Skin of body (tissue), 3 donors: ENCODE measurements at places on chromosomes 16 and 17. TPM values are rescaled to one million over a fixed set of nuclear protein-coding genes. Genes with fewer than 3 reads are reported as not detected.

PABPN1L gene
- not detected for total RNA-seq

NPIPB13 gene
- total RNA-seq = 1.6 TPM

KRTAP9-4 gene
- 6.5 TPM for total RNA-seq

PIMREG gene
- total RNA-seq = 9.0 TPM

SLC5A10 gene
- 0.20 TPM for total RNA-seq

PLCG2 gene
- total RNA-seq = 12.9 TPM

KCNH4 gene
- total RNA-seq = not detected

CCL5 gene
- 1.4 TPM for total RNA-seq

OSGIN1 gene
- total RNA-seq = 0.30 TPM

CNTNAP4 gene
- total RNA-seq = 5.4 TPM
